ENCODE measurements at places on chromosomes 13 and 19. TPM values are rescaled to one million over a fixed set of nuclear protein-coding genes. Genes with fewer than 3 reads are reported as not detected.

Gene ZNF98
- total RNA-seq, result 0.56 TPM

Gene PODNL1
- total RNA-seq, result not detected

Gene DPF1
- total RNA-seq, result not detected

Gene BSPH1
- not detected for total RNA-seq

Gene CILP2
- 2.2 TPM for total RNA-seq

DNA sequence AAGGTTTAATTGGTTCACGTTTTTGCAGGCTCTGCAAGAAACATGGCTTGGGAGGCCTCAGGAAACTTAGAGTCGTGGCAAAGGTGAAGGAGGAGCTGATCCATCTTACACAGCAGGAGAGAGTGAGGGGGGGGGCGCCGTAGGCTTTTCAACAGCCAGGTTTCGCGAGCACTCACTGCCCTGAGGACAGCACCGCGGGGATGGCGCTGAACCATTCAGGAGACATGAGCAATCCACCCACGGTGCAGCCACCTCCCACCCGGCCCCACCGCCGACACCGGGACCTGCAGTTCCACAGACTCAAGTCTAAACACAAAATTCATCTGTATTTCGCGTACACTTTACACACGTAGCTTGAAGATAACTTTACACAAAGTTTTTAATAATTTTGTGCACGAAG is 73.6 kb downstream of the KDM4B start:
- no peak for DNase-seq

DNA sequence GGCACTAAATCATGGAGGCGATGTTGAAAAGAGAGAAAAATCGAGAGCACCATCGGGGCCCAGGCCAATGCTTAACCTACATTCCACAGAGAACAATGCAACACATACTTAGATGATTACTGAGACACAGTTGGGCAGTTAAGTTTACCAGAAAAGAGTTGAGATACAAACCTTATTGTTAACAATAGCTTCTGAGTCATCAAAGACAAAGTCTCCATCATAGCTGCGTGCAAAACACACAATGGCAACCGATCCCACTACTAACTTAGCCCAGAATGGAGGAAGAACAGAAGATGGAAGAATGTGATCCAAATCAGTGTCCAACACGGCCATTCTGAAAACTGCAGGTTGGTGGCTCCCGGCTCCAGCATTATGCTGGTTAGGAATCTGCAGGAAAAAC is 6.2 kb downstream of the TMTC4 start:
- DNase-seq, result no peak

DNA sequence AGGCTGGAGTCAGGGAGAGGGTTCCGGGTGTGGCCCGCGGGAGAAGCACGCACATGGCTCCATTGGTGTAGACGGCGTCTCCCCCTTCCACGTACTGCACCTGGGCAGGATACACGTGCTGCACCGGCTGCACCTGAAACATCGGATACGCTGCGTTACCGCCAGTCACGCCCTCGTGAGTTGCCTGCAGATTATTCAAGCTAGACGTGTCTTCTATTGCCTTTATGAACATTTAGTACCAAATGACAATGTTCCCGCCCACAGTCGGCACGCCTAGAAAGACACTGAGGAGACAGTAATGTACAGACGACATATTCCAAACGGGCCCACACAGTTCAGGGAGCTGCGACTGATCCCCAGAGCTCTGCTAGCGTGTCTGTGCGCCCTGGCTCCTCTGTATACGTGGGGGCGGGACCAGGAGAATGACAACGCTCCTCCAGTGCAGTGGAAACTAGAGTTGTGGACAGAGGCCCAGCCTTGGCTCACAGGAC is 64.1 kb upstream of the RANBP3 start:
- DNase-seq, result no peak

- DNase-seq, result no peak
These were observed 71.2 kb upstream of the STK24 start for GRCh38 chr13:98648141-98648540.

- no peak for DNase-seq
These were observed 38.2 kb downstream of the MTMR6 start for GRCh38 chr13:25249001-25249543.

DNA sequence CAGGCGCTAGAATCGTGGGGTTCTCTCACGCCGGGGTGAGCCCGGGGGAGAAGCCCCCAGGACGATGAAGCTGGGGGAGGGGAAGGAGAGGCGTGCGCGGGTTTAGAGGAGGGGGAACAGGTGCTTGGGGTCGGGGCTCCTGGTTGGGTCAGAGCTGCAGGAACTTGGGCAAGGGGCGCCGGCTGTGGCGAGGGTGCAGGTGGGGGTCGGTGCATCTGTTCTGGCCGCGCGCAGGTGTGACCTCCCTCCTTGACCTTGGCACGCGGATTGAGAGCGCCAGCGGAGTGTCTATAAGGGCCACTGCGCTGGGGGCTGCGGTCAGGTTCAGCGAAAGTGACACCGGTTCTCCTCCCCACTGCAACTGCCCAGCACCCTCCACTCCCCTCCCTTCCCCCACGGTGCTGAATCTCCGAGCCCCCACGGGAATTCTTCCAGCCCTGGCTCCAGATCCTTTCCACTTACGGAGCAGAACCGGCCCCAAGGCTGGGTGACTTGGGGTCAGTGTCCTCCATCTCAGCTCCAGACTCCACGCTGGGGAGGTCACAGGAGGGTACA is 618 bp downstream of the TMEM38A start:
- no peak for DNase-seq

- no peak for DNase-seq
These were observed 14.1 kb downstream of the SHANK1 start for GRCh38 chr19:50705422-50706019.

DNA sequence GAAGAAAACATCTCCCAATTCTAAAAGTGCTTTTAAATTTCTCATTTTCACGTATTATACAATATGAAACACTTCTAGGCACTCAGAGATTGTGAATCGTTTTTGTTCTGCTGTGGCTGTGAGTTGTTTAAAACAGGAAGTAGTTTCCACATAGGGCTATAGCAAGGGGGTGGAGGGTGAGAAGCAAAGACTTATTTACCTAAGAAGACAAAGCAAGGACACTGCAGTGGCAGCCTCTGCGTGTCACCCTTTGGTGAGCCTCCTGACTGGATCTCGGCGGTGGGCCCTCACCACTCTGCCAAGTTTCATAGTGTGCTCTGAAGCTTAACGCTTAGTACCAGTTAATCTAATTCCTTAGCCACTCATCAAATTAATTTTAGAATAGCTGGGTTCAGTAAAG is 56.8 kb downstream of the TNFSF13B start:
- DNase-seq, result no peak

- DNase-seq, result no peak
These were observed 328.1 kb downstream of the SLITRK5 start for GRCh38 chr13:87999240-87999700.

- no peak for DNase-seq
These were observed 176.5 kb downstream of the USP12 start for GRCh38 chr13:26995159-26995558.

DNA sequence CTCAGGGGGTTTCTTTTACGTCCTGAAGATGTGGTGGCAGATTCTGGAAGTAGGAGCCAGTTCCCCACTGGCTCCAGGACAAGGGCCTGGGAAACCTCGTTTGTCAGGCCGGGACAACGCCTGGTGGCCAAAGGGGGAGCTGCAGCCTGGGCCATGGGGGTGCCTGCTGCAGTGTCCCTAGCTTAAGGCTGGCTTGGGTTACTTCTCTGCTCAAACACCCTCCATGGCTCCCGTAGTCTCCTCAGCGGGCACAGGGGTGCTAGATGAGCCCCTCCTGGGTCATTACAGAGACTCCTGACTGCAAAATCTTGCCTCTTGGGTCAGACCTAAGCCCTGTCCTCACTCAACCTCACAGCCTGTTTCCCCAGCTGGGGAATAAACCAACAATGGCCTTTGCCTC is 14.7 kb downstream of the CILP2 start:
- DNase-seq, result no peak

Measured in omental fat pad (tissue), 4 donors.